ENCODE measurements at places on chromosomes 4 and X.

- DNase-seq: no peak
Measured at GRCh38 chr4:4677556-4678522, 136.0 kb upstream of the STX18 start.

DNA sequence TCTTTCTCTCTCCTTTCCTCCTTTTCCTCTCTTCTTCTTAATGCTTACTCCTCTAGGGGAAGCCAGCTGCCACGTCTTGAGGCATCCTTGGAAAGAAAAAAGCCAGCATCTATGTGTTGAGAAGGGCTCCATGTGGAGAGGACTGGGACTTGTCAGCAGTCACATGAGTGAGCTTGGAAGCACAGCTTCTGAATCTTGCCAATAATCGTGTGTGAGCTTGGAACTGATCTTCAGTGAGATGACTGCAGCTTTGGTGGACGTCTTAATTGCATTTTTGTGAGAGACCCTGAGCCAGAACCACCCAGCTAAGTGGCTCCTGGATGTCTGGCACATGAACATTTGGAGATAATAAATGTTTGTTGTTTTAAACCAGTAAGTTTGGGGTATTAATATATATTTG, 371.7 kb downstream of the SLITRK2 start:
- DNase-seq: no peak

- no peak for DNase-seq
Measured at GRCh38 chrX:131746491-131746968, 202.7 kb downstream of the OR13H1 start.

GRCh38 chr4:75715105-75715799, 9.1 kb upstream of the USO1 start:
- DNase-seq: no peak
